ENCODE measurements at places on chromosomes 3 and 15.
A peak's percentile ranks its signal among the peaks of the same experiment; 100 is the strongest.

DNA sequence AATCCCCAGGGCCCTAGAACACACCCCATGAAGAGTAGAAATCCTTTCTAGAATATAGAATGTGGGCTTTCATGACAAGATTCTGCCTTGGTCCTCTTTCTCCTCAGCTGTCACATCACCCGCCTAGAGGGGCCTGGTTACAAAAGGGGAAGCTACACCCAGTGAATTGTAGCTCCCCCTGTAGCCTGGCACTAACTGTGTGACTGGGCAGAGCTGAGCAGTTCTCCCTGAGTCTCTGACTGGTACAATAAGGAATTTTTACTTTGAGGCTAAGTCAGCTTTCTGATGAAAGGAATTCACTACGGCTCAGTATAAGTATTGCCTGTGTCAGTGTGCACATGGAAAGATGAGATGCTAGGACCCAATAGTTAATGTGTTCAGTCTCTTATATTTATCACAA, 28.7 kb upstream of the ZNF148 start:
- no peak for DNase-seq

DNA sequence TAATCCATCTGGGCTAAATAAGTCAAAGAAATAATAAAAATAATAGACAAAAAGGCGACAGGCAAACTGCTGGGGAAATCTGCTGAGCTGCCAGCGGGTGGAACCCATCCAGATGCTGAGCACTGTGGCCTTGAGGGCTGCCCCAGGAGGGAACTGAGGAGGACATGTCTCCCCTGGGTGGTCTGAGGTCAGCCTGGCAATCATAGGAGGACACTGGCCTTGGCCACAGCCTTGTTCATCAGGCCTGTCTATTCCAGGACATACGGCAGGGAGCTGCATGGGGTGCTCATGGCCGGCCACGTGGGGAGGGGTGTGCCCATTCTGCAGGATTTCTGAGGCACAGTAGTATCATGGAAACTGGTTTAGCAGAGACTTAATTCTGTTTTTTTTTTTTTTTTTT, 21.5 kb upstream of the SNRPA1 start:
- DNase-seq, result no peak

GRCh38 chr15:45588219-45588875, 1.2 kb downstream of the BLOC1S6 start:
- no peak for DNase-seq

DNA sequence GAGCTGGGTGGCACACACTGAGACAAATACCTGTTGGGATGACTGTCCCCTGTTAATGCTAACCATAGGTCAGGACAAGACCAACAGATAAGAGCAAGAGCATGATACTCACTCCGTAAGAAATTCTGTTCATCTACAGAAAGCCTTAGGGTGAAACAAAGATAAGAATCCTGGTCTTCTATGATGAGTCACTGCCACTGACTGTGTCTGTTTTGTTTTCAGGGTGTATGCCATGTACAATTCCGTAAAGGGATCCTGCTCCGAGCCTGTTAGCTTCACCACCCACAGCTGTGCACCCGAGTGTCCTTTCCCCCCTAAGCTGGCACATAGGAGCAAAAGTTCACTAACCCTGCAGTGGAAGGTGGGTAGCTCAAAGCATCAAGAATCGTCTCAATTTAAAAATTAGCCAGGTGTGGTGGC, 141.1 kb downstream of the GHSR start:
- no peak for DNase-seq

DNA sequence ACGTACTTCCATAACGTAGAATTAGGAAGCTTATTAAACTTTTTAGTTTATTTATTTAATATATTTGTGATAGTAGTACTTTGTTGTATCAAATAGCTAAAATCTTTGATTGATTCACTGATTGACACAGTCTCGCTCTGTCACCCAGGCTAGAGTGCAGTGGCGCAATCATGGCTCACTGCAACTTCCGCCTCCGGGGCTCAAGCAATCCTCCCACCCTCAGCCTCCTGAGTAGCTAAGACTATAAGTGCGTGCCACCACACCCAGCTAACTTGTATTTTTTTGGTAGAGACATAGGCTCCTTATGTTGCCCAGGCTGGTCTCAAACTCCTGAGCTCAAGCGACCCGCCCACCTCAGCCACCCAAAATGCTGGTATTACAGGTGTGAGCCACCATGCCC, 5.7 kb downstream of the APH1B start:
- DNase-seq, result no peak

GRCh38 chr3:17137321-17137826, 252.6 kb downstream of the PLCL2 start:
- DNase-seq, result no peak

DNA sequence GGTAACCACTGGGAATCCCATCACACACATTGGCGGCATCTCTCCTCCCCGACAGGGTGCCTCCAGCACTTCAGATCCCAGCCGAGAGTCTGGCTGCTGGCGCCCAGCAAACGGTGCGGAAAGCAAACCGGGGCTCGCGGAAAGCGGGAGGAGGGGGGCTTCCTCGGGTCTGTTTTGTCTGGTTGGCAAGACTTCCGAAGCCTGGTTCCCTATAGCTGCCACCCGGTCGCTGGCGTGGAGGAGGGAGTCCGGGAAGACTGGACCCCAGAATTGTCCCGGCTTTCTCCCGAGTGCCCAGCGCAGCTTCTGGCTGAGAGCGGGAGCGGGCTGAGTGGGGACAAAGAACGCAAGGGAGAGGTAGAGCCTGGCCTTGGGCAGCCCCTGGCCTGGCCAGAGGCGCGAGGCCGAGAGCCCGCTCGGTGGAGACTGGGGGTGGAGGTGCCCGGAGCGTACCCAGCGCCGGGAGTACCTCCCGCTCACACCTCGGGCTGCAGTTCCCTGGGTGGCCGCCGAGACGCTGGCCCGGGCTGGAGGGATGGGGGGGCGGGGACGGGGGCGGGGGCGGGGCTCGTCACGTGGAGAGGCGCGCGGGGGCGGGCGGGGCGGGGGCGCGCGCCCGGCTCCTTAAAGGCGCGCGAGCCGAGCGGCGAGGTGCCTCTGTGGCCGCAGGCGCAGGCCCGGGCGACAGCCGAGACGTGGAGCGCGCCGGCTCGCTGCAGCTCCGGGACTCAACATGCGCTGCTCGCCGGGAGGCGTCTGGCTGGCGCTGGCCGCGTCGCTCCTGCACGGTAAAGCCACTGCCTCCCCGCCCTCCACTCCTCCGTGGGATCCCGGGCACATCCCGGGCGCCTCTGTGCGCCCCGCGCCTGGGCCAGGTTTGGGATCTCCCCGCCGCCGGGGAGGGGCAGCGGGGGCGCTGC, at the start of gene CHRNA7:
TSS of gene CHRNA7 (plus strand) at position 654 of the 920 bp plus-strand sequence. CDS start at position 734, 80 bp downstream.
- no peak for DNase-seq

- no peak for DNase-seq
Measured at GRCh38 chr3:126111126-126111551, 27.2 kb upstream of the SLC41A3 start.

- DNase-seq, result no peak
Measured at GRCh38 chr15:29883126-29883525, 60.9 kb upstream of the TJP1 start.

DNA sequence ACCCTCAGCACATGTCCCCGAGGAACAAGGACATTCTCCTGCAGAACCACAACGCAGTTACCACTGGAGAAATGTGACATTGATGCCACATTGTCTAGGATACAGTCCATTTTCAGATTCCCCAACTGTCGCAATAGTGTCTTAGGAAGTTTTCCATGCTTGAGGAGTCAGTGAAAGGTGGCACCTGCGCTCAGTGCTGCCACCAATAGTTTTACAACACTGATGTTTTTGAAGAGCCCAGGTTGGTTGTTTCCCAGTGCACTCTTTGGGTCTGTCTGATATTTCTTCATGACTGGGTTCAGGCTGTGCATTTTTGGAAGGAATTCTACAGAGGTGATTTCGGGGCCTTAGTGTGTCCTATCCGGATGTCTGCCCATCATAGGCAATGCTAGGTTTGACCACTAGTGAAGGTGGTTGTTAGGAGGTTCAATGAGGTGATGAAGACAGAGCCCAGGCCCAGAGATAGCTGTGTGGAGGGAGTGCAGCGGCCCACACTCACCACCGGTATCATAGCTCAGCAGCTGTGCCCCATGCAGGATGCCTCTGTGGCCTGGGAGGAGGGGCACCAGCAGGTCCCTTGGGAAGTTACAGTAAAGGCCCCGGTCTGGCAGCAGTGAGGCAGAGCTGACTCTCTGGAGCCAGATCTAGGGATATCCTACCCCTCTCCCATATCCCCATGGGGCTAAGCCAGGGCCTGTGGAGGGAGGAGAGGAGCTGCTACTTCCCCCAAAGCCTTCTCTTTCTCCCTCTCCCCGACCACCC, 96.6 kb downstream of the DNAJB8 start:
- DNase-seq, result no peak

DNA sequence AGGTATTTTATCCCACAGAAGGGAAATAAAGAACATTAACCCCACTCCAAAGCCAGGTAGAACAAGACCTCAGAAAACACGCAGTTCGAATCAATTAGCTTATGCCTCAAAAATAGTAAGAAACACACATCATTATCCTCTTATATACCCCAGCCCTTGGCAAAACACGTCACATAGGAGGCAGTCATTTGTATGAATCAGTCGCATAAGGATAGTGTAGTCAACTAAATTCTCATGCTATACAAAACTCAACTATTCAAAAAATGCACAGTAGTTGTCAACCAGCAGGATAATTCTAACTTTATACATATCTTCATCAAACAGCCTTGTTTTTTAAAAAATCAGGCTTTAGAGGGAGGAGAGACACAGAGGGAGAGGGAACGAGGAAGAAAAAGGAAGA, 298.4 kb downstream of the FOXP1 start:
- DNase-seq, result no peak

GRCh38 chr3:133945381-133946095, 49.9 kb upstream of the RAB6B start:
- DNase-seq, result no peak

GRCh38 chr3:69082805-69083204, 1.9 kb upstream of the ARL6IP5 start:
- peak; percentile 60 for DNase-seq

DNA sequence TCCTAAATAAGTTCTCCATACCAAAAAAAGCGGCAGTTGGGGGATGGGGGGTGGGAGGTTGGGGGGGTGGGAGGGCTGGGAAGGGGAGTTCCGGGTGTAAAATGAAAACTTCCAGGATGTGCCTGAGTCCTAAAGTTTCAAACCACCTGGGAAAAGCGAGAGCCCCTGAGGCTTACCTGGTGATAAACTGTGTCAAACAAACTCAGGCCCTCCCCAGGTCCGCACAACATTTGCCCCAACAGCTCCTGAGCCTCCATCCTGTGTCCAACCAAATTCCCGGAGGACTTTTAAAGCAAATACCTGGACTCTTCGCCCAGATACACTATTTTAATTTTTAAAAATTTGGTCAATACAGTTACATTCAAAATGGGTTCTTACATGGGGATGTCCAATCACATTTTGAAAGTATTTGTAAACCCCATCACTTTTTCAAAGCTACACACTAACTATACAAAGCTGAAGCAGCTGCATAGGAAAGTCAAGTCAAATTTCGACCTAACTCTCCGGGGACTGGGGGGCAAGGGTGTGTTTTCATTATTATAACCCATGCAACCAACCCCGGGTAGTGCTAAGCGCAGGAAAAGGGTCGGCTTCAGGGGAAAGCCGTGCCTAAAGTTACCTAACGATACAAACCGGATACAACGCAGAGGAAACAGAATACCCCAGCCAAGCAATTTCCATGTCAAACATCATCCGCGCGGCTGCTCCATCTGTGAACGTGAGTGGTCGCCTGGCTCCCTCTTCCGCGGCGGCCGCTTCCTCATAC, 685 bp upstream of the FOXB1 start:
- DNase-seq, result no peak

- DNase-seq, result no peak
Measured at GRCh38 chr3:122415104-122415744, 638 bp downstream of the WDR5B start.

DNA sequence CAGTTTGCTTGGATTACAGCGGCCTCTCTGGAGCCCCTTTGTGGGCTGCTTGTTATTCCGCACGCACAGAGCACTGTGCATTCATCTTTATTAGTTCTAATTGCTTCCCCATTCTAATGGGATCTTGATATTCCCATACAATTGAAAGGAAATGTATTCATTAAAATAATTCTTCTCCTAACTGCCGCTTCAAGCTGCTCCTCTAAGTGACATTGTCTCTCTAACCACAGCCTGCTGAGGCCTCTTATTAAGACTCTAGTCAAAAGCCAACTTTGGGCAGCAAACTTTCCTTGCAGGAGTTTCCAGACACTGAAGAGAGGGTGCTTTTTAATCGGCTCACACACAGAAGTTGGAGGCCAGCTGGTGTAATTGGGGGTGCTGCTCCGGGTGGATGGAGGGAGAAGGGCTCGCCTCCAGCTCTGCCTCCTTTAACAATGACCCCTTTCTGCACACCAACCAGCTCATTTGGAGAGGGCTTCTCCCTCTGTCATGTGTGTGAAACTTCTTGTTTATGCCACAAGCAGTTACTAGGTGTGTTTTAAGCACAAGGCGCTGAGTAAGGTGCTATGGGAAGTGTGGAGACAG, 5.6 kb upstream of the MAGEF1 start:
- DNase-seq, result no peak

GRCh38 chr3:129605203-129605921, 1.1 kb downstream of the PLXND1 start:
- DNase-seq, result no peak

DNA sequence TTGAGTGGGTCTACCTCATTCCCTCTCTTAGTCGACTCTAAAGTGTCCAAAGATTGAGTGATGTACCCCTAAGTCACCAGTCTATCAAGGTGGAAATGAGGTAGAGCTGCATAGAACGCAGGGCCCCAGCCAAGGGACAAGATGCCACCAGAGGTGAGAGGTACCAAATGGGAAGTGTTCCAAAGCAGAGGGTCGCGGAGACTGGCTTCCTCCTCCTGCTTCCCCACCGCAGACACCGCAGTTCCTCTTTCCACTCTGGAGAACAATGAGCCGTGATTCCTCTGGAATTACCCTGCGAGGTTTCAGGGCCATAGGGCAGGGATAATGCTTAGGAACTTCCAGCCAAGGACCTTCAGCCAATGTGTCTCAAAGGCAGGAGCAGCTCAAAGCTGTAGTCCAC, 55.8 kb downstream of the DAPK2 start:
- DNase-seq, result no peak

DNA sequence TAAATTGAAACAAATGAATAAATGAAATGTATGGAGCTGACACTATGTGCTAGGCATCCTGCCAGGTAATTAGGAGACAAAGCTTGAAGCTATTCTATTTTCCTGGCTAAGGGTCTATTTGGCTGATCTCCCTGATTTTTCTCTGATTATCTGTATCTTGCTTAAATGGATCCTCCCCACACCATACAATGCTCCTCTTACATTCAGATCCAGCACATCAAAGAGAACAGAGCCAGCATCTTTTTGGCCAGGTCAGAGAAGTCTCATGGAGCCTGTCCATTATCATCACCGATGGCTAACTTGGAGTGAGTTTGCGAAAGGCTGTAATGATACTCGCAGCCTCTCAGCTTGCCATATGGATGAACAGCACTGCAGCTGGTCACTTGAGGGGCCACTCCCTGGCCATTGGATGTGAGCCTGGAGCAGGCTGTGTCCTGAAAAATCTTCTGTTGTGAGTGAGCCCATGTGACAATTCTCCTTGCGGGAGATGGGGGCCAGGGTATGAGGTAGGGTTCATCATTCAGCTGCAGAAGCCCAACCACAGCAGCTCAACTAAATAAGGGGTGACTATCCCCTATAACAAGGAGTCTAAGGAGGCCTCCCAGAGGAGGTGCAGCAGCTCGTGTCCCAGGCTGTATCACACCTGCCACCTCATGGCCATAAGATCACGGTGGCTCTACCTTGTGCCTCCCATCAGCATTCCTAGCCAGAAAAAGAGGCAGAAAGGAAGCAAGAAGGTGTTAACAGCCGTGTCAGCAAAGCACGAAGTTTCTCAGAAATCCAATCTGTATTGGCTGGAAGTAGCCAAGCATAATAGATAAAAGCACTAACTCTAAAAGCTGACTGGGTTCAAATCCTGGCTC, 69.3 kb upstream of the ST8SIA2 start:
- DNase-seq, result no peak

GRCh38 chr3:29186982-29187725, 93.7 kb upstream of the RBMS3 start:
- peak; percentile 50 for DNase-seq

Data from GM04504 (cell line).